Left ventricle myocardium inferior (tissue), 1 donor: ENCODE measurements at places on chromosomes 12 and 14. TPM values are rescaled to one million over a fixed set of nuclear protein-coding genes. Genes with fewer than 3 reads are reported as not detected.

DNA sequence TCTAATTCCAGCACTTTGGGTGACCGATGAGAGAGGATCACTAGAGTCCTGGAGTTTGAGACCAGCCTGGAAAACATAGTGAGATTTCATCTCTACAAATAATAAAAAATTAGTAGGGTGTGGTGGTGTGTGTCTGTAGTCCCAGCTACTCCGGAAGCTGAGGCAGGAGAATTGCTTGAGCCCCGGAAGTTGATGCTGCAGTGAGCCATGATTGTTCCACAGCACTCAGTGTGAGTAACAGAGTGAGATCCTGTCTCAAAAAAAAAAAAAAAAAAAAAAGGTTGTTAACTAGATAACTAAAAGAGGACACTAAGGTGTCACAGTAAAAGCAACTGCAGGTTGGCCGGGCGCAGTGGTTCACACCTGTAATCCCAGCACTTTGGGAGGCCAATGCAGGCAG, 121.3 kb upstream of the MAX start:
- H3K27ac ChIP-seq = no peak overlapping the region
- no peak overlapping the region for H3K4me3 ChIP-seq
- no peaks in the 10 kb centered on the region for H3K36me3 ChIP-seq
- peaks cover 18% of the 10 kb centered on the region for H3K4me1 ChIP-seq

DNA sequence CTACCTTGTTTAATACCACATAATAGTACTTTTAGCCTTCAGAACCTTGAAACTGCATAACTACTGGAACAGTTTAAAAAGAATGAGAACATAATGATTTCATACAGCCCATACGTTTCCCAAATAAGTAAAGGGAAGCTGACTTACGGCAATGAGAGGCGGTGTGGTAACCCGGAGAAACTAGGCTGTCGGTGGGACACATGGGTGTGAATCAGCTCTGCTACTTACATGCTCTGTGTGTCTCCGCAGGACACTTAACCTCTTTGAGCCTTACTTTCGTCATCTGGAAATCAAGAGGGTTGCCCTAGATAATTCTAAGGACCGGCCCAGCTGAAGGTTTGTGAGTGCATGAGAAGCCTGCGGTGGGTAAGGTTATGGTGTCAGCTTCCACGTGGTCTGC, 49.3 kb upstream of the PLEKHG3 start:
- H3K27ac ChIP-seq = no peak overlapping the region
- no peak for DNase-seq
- H3K36me3 ChIP-seq = no peaks in the 10 kb centered on the region
- H3K27me3 ChIP-seq = no peaks in the 10 kb centered on the region
- H3K4me3 ChIP-seq = no peak overlapping the region
- peaks cover 14% of the 10 kb centered on the region for H3K4me1 ChIP-seq

DNA sequence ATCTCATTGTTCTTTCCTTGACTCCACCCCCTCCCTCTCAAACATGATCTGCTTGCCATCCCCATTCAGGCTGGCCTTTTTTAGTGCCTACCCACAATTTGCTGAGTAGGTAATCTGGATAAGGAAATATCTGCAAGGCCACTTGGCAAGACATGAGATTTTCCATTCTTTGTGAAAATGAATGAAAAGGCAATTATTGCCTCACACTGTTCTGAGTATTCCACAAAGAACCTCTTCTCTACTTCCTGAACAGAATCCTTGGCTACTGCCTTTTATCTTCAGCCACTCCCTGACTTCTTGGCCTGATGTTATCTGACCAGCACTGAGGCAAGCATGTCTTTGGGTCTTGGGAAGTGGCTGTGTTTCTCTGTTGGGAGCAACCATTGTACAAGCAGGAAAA, 263.2 kb upstream of the ATP2B1 start:
- no peak overlapping the region for H3K27ac ChIP-seq
- DNase-seq = no peak
- peaks cover 7% of the 10 kb centered on the region for H3K27me3 ChIP-seq
- H3K4me1 ChIP-seq = peaks cover 4% of the 10 kb centered on the region

GRCh38 chr14:61252369-61253063, 28.6 kb downstream of the TMEM30B start:
- H3K27me3 ChIP-seq = peaks cover 6% of the 10 kb centered on the region
- H3K4me3 ChIP-seq = no peak overlapping the region
- no peak overlapping the region for H3K27ac ChIP-seq
- no peaks in the 10 kb centered on the region for H3K4me1 ChIP-seq
- peak; percentile 54 for DNase-seq

DNA sequence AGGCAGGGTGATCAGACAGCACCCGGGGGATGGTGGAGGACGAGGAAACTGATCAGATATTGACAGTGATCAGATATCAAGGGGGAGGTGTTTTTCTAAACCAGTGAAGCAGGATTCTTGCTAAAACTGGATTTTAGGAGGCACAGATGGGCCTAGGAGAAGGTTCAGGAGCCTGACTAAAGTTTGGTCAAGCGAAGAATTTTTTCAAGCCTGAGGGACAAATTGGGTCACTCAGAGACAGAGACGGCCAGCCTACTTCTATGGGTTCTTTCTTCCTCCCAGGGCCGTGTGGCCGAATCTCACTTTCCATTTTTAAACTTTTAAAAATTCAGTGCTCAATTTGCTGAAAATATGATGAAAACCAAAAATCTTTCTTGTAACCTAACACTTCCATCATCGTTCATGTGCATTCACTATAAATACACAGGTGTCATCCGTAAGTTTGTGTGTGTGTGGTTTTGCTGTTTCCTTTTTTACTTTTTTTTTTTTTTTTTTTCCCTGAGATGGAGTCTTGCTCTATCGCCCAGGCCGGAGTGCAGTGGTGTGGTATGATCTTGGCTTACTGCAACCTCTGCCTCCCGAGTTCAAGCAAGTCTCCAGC, 68.5 kb downstream of the RIN3 start:
- H3K27ac ChIP-seq = no peak overlapping the region
- DNase-seq = no peak
- H3K36me3 ChIP-seq = peaks cover 43% of the 10 kb centered on the region
- no peaks in the 10 kb centered on the region for H3K27me3 ChIP-seq
- H3K4me3 ChIP-seq = no peak overlapping the region
- peaks cover 30% of the 10 kb centered on the region for H3K4me1 ChIP-seq

The PTHLH gene
- 3.7 TPM for total RNA-seq

DNA sequence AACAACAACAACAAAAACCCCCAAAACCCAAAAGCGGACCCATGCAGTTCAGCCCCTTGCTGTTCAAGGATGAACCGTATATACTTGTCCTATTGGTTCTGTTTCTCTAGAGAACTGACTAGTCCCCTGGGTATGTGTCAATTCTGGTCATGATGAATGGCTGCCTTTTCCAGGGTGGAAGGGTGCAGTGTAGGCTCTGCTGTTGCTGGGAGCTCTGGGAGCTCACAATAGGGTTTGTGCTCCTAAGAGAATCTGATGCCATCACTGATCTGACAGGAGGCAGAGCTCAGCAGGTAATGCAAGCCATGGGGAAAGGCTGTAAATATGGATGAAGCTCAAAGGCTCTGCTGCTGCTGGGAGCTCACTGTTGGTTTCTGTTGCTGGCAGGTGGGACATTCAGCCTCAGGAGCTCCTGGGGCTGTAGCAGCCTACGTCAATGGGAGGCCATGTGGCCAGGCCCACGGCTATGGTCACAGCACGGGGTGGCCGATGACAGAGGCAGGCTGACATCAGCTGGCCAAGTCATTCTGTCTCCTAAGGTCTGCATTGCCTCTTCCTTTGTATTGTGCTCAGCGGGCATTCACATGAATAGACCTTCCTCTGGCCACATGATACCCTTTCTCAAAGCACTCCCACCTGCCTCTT, 37.9 kb downstream of the DLK1 start:
- no peak for DNase-seq
- no peak overlapping the region for H3K4me3 ChIP-seq
- no peaks in the 10 kb centered on the region for H3K36me3 ChIP-seq
- H3K27ac ChIP-seq = no peak overlapping the region

- H3K27me3 ChIP-seq = no peaks in the 10 kb centered on the region
- H3K4me1 ChIP-seq = peaks cover 66% of the 10 kb centered on the region
- H3K4me3 ChIP-seq = no peak overlapping the region
- no peak overlapping the region for H3K27ac ChIP-seq
Measured at GRCh38 chr14:99546234-99546879, 57.6 kb downstream of the CCDC85C start.

DNA sequence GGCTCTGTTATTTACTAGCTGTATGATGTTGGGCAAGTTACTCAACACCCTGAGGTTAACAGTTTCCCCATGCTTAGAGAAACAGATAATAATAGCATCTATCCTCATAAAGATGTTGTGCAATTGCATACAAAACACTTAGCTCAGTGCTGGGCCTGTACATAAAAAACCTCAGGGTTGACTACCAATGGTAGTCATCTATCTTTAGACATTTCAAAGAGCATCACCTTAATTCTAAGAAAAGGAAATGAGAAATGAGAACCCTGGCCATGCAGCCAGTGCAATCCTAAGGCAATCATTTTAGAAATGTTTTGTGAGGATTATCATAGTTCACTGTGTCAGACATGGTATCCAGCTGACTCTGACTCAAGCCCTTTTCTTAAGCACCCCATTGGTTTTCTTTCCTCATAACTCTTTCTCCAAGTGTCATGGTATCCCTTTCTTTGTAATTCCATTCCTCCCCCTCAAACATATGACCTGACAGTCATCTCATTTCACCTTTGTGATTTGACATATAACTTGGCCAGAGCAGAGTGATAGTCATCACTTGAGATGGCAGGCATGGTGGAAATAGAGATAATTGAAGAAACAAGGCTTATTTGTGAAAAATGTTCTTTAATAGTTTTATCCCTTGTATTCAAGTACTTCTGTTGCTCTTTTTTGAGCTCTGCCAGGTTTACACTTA, 29.5 kb upstream of the OSBPL8 start:
- H3K36me3 ChIP-seq = no peaks in the 10 kb centered on the region
- no peak overlapping the region for H3K4me3 ChIP-seq
- no peak overlapping the region for H3K27ac ChIP-seq
- H3K27me3 ChIP-seq = no peaks in the 10 kb centered on the region

The VRTN gene
- not detected for total RNA-seq

The TAS2R13 gene
- 0.41 TPM for total RNA-seq

DNA sequence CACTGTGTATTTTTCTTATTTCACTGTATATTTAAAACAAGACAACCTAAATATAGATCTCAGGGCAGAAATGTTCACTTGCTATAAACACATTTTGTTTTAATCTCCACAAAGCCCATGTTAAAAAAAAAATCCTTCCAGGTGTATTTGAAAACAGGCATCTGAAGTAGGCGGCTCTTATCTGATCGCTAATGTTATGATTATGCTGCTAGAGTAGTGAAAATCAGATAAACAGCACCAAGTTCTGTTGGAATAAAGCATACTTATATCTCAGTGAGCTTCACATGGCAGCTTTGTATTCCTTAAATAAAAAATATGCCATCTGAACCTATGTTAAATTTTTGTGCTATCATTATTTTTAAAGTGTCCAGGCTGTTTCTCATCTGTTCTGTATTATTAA, 47.6 kb upstream of the PZP start:
- H3K4me1 ChIP-seq = no peaks in the 10 kb centered on the region
- H3K27ac ChIP-seq = no peak overlapping the region
- H3K27me3 ChIP-seq = no peaks in the 10 kb centered on the region
- no peak overlapping the region for H3K4me3 ChIP-seq
- no peaks in the 10 kb centered on the region for H3K36me3 ChIP-seq

The PZP gene
- total RNA-seq = 0.36 TPM

DNA sequence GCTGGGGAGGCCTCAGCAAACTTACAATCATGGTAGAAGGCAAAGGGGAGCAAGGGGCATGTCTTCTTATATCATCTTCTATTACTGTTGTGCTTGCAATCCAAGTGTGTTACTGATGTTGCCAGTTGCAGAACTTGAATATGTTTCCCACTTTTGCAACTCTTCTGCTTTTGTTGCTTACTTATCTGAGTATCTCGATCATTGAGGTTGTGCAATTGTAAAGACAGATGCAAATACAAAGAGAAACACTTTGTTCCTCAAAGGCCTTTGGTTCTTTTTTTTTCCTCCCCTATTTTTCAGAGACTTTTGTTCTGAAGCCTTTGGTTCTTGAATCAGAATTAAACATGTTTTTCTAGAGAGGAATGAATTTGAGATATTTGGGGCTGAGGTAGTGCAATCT, 3.7 kb upstream of the COX8C start:
- no peaks in the 10 kb centered on the region for H3K27me3 ChIP-seq
- no peak overlapping the region for H3K27ac ChIP-seq
- H3K4me1 ChIP-seq = no peaks in the 10 kb centered on the region
- H3K4me3 ChIP-seq = no peak overlapping the region

GRCh38 chr14:69260861-69261564, 1.1 kb downstream of the GALNT16 start:
- H3K36me3 ChIP-seq = no peaks in the 10 kb centered on the region
- H3K4me3 ChIP-seq = peak overlapping the region; percentile 83

The KCNH3 gene
- total RNA-seq = 0.41 TPM

The SYNDIG1L gene
- total RNA-seq = 0.11 TPM

- no peaks in the 10 kb centered on the region for H3K36me3 ChIP-seq
- no peak overlapping the region for H3K27ac ChIP-seq
- no peak overlapping the region for H3K4me3 ChIP-seq
- peaks cover 31% of the 10 kb centered on the region for H3K4me1 ChIP-seq
- H3K27me3 ChIP-seq = no peaks in the 10 kb centered on the region
- DNase-seq = no peak
Measured at GRCh38 chr12:15774819-15775218, 14.4 kb downstream of the EPS8 start.

GRCh38 chr12:110548678-110549077, 34.4 kb downstream of the PPTC7 start:
- H3K27ac ChIP-seq = peak overlapping the region; percentile 87
- peaks cover 26% of the 10 kb centered on the region for H3K36me3 ChIP-seq
- peaks cover 96% of the 10 kb centered on the region for H3K4me1 ChIP-seq

The ACOT6 gene
- total RNA-seq = not detected

The GLT8D2 gene
- 11.7 TPM for total RNA-seq

DNA sequence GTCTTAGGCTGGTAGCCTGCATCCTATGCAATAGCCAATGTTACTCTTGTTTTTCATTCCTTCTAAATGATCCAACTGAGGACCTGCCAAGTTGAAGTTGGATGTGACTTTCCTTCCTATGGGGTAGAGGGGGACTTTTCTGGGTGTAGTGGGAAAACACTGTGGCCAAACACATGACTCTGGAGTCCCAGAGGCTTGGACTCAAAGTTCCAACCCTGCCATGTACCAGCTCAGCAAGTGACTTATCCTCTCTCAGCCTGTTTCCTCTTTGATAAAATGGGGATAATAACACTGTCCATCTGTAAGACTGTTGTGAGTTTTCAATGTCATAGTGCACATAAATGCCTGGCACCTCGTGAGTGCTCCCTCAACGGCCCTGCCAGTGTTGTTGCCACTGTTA, 97.0 kb downstream of the ZFP36L1 start:
- H3K27me3 ChIP-seq = no peaks in the 10 kb centered on the region
- H3K36me3 ChIP-seq = no peaks in the 10 kb centered on the region
- H3K4me1 ChIP-seq = peaks cover 27% of the 10 kb centered on the region

DNA sequence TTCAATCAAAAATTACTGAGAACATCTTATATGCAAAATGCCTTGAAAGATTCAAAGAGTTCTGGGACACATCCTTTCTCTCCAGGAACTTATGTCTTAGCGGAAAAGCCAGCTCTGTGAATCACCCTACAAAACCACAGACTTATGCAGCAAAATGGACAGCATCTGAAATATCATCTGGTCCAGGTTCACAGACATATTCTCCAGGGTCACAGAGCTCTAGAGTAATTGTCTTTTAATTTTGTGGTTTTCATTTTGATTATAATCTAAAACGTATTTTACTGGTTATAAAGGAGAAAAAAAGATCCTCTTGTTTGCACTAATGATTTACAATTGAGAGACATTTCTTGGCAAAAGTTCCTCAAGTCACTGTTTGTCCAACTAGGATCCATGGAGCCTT, 246.2 kb downstream of the MSRB3 start:
- no peaks in the 10 kb centered on the region for H3K36me3 ChIP-seq
- no peak for DNase-seq
- H3K27me3 ChIP-seq = no peaks in the 10 kb centered on the region
- H3K4me3 ChIP-seq = no peak overlapping the region

- no peaks in the 10 kb centered on the region for H3K27me3 ChIP-seq
- no peak for DNase-seq
- no peak overlapping the region for H3K4me3 ChIP-seq
- no peaks in the 10 kb centered on the region for H3K36me3 ChIP-seq
- H3K27ac ChIP-seq = no peak overlapping the region
- peaks cover 2% of the 10 kb centered on the region for H3K4me1 ChIP-seq
Measured at GRCh38 chr12:105831372-105831771, 307.4 kb downstream of the NUAK1 start.
